Right lung (tissue), 10 donors: ENCODE measurements at places on chromosomes 2 and 18. TPM values are rescaled to one million over a fixed set of nuclear protein-coding genes. Genes with fewer than 3 reads are reported as not detected.
A peak's percentile ranks its signal among the peaks of the same experiment; 100 is the strongest.

PECR gene
- 12.5 TPM for polyA plus RNA-seq

CABYR gene
- 8.8 TPM for polyA plus RNA-seq

LRRTM1 gene
- 4.2 TPM for polyA plus RNA-seq

FSIP2 gene
- polyA plus RNA-seq = 0.87 TPM

TRPM8 gene
- polyA plus RNA-seq = not detected

- peak; percentile 47 for DNase-seq
Measured at GRCh38 chr18:3648200-3648599, 198.2 kb downstream of the TGIF1 start.

GRCh38 chr2:227510620-227510958 is 38.6 kb downstream of the AGFG1 start:
- DNase-seq = no peak

DNA sequence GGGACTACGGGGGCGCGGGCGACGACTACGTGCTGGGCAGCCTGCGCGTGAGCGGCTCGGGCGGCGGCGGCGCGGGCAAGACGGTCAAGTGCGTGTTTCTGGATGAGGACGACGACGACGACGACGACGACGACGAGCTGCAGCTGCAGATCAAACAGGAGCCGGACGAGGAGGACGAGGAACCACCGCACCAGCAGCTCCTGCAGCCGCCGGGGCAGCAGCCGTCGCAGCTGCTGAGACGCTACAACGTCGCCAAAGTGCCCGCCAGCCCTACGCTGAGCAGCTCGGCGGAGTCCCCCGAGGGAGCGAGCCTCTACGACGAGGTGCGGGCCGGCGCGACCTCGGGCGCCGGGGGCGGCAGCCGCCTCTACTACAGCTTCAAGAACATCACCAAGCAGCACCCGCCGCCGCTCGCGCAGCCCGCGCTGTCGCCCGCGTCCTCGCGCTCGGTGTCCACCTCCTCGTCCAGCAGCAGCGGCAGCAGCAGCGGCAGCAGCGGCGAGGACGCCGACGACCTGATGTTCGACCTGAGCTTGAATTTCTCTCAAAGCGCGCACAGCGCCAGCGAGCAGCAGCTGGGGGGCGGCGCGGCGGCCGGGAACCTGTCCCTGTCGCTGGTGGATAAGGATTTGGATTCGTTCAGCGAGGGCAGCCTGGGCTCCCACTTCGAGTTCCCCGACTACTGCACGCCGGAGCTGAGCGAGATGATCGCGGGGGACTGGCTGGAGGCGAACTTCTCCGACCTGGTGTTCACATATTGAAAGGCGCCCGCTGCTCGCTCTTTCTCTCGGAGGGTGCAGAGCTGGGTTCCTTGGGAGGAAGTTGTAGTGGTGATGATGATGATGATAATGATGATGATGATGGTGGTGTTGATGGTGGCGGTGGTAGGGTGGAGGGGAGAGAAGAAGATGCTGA is 1.4 kb downstream of the SOX11 start:
- no peak for DNase-seq

GRCh38 chr2:153512331-153512730 is 33.8 kb upstream of the RPRM start:
- DNase-seq = no peak

DNA sequence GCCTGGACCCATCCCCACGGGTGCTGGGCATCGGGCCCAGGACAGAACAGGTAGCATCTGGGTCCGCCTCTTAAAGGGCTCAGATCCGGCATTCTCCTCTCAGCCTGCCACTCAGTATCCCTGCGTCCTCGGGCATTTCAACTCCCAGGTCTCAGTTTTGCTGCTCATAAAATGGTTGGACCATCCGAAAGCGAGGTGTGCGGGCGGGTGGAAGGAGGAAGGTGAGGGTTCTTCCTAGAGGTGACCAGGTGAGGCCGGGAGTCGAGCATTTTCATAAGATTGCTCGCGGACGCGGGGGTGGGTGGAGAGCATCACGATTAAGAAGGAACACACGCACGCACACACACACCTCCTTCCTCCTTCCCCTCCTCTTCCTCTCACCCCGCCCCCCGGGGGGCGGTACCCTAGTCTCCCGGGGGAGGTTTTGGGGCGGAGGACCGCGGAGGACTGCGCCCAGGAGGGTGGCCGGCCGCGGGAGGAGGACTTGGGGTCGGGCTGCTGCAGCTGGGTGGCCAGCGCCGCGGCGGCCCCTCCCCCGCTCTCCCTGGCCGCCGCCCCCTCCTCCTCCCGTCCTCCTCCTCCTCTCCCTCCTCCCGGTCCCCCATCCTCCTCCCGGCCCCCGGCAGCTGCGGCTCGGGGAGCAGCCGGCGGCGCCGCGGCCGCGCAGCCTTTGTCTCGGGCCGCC is 97.9 kb upstream of the GPR45 start:
- peak; percentile 19 for DNase-seq

DNA sequence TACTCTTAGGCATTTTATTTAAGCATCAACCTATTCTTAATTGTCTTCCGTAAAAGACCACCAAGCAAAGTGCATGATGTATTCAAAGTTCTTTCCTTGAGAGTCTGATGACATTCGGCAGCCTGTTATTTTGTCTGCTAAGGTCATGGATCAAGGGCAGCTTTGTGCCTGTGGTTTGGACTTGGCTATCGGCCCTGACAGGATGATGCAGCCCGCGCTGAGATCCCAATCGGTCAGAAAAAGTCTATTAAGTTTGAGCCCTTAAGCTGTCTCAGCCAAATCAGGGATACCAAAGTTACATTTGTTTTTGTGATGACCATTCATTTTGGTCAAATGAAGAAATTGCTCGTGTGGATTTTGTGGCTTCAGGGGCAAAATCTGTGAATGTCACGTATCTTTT is 718.9 kb upstream of the FANCL start:
- DNase-seq = no peak

DNA sequence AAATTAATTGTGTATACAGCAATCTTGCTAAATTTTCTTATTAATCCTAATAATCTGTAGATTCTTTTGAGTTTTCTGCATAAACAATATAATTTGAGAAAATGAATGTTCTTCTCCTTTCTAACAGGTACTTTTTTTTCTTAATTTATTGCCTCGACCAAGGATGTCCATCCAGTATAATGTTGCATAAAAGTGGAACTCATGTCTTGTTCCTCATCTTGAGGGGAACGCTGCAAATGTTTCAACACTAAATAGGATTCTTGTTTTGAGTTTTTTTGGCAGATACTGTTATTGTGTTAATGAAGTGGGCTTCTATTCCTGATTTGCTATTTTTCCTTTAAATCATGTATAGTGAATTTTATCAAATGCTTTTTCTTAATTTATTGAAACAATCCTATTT is 244.4 kb upstream of the REV1 start:
- DNase-seq = no peak

- DNase-seq = no peak
Measured at GRCh38 chr2:49199266-49199665, 45.0 kb upstream of the FSHR start.

DNA sequence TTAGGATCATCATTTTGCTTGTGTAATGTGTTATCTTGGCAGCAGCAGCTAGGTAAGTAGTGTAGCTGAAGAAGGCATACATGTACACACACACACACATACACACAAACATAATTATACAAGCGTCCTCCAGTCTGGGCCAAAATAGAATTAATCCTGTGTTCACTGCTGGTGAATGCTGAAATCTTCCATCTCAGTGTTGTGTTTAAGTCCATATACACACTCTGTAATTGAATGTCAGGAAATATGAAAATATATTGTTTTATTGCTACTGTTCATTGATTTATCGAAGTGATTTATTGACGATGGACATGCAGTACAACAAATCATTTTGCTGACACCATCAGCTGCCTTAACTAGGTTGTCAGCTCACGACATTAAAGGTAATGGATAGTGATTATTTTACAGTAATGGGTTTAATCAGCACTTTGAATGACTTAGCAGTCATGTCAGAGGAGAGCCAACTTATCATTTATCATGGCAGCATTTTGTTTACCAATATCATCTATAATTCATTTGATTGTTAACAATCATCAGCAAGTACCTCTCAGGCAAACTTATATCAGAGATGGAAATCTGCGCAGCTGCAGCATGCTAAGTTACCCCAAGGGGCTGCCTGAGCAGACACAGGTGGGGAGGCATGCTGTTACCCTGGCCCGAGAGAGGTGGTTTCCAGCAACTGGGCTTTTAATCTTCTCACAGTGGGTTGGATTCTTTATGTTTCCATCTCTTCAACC is 83.7 kb upstream of the FSHR start:
- DNase-seq = no peak

DNA sequence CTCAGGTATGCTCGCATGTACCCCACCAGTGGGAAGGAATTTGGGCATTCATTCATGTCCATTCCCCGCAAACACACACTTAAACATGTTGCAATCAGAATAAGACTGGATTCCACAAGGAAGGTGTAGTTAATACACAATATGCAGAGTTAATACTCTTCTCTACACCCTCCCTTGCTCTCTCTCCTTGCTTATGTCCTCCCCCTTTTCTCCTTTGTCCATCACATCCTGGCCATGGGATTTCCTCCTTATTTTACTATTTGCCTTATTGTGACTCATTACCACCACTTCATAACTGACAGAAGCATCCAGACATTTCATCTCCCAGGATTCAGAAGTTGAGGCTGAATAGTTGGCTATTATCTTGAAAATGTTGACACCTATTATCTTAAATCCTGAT is 473.8 kb upstream of the SPHKAP start:
- no peak for DNase-seq

DNA sequence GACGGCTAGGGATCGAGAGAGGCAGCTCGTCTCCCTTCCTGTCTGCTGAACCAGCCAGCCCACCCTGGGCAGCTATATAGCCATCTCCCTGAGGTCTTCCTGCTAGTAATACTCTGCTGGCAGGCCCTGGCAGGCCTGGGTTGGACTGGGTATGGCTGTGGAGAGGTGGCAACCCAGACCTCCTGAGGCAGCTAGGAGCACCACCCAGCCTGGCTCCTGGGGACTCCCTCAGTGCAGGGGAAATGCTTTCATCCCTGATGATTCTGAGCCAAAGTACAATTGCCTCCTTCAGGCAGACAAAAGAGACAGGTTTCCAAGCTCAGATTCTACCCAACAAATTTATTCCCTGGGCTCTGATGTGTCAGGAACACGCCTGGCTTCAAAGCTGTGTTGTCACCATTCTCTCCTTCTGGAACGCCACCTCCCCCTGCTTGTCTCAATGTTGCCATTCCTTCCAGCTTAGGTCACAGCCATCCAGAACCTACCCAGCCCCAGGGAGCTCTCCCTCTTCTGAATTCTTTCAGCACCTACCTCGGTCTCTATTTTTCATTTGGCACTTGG is 4.7 kb upstream of the DNAJB2 start:
- peak; percentile 42 for DNase-seq

DNA sequence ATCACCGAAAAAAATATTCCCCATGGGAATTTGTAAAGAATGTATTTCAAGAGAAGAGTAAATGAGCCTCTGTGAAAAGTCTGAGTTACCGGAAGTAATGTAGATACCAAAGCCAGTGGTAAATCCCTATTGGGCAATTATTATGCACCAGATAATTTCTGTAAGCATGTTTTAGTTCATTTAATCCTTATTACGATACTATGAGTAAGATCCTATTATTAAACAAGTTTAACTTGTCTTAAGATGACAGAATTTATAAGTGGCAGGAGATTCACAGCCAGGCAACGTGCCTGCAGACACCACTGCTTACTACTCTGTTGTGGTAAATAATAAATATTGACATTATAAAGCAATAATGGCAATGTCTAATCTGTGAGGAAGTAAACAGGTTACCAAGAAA is 280.8 kb upstream of the RGPD4 start:
- no peak for DNase-seq

DNA sequence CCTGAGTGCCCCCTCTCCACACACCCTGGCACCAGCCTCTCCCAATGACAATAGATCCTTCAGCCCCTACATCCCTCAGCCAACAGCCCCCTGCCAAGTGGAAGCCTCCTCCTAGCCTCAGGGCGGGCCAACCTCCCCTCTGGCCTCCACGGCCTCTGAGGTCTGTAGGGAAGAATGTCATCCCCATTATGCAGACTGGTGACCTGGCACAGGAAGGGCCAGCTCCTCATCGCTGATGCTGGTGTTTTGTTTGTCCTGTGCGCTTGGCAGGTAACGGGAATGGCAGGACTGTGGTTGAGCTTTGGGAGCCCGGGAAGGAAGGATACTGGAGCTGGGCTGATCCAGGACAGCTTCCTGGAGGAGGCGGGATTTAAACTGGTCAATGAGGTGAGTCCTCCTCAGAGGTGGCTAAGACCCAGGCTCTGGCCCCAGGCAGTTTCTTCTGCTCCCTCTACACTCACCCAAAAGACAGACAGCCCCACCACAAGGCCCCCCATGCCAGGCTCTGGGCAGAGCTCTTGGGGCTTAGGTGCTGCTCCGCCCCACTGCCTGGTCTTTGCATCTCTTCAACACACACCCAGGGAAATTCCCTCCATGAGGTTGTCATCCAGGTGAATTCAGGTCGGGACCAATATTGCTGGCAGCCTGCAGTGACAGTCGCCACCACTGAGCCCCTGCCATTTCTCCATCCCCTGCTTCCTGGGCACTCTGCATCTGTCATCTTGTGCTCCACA is 75.2 kb upstream of the SMAD7 start:
- DNase-seq = no peak

DNA sequence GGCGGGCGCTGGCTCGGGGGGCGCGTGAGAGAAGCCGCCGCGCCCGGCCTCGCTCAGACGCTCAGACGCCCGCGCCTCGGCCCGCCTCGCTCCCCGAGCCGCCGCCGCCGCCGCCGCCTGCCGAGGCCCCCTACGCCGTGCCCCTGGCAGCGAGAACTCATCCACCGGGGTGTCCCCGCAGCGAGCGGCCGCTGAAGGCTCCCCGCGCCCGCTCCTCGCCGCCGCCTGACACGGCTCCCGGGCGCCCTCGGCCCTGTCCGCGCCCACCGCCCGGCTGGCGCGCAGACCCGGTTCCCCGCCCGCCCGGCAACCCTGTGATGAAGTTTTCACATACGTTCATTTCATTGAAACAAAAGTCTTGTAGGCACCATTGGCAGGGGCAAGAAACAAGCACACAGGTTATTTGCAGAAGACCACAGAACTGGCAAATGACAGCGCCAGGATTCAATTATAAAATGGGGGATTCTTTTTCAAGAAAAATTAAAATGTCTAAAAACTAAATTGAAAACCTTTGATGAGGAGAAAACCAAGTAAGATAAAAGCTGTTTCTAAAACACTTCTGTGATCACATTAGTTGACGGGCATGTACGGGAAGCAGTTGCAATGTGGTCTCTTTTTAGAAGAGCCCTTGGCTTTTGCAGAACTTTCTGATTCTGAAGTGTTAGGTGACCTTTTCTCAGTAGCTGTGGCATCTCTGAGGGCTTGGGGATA is 50.5 kb upstream of the TUBA3D start:
- no peak for DNase-seq

GRCh38 chr2:218908721-218909619 is 28.3 kb downstream of the WNT10A start:
- peak; percentile 87 for DNase-seq

GRCh38 chr2:43879261-43879660 is 40.5 kb downstream of the ABCG8 start:
- DNase-seq = no peak

GRCh38 chr2:37676274-37676673 is 4.8 kb upstream of the CDC42EP3 start:
- no peak for DNase-seq
